Skin of body (tissue), 3 donors: ENCODE measurements at places on chromosomes 13 and 19. TPM values are rescaled to one million over a fixed set of nuclear protein-coding genes. Genes with fewer than 3 reads are reported as not detected.

Gene TMC4
- total RNA-seq, result 1.8 TPM

DNA sequence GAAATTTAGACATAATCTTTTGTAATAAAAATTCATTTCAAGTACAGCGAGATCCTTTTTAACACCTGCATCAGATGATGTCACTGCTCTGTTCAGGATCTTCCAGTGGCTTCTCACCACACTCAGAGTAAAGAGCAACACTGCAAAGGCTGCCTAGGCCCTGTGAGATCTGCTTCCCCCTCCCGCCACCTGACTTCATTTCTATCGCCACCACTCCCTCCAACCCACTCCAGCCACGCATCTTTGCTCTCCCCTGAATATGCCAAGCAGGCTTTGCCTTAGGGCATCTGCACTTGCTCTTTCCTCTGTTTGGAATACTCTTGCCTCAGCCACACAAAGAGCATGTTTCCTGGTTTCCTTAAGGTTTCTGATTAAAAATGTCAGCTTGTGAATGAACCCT, 58.3 kb downstream of the MBNL2 start:
- no peak for DNase-seq

GRCh38 chr13:97100821-97101220, 106.5 kb upstream of the OXGR1 start:
- no peak for DNase-seq

Gene IL11
- total RNA-seq, result 0.30 TPM

GRCh38 chr13:75555836-75556235, 6.2 kb downstream of the UCHL3 start:
- DNase-seq, result no peak
